ENCODE measurements at places on chromosomes 5 and 9.

GRCh38 chr5:97182571-97183099 lies 412 bp downstream of the RIOK2 start:
- DNase-seq, result no peak

GRCh38 chr9:38038307-38039089 lies 30.5 kb downstream of the SHB start:
- no peak for DNase-seq

DNA sequence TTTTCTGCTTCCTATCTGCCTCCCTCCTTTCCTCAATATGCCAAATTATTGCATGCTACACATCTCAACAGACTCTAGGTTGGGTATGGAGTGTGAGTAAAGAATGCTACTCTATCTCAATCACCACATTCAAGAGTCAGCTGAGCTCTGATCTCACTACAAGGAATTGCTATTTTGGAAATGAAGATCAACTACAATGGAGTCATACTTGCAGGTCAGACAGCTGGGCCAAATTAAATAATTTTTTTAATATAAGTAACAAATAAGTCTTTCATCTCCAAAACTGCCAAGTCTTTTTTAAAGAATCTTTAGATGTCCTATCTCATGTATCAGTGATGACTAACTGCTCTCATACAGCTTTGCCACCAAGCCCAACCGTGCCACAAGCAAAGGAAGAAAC lies 64.0 kb downstream of the DEPDC1B start:
- DNase-seq, result no peak

DNA sequence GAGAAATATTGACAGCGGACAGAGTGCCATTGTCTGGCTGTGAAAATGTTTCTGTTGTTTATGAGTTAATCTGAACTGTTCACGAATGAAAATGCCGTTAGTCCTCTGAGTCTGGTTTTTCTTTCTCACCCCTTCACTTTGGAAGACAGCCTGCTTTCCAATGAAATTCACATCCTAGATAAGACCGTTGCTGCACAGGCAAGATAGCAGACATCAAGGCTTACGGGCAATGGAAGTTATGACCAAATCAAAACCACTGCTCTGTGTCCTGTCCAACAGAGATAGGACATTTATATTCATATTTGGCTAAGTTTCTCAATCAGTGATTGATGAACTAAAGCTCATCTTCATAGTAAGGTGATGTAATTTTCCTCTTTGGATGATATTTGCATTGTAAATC lies 180.0 kb upstream of the DMAC1 start:
- DNase-seq, result no peak

DNA sequence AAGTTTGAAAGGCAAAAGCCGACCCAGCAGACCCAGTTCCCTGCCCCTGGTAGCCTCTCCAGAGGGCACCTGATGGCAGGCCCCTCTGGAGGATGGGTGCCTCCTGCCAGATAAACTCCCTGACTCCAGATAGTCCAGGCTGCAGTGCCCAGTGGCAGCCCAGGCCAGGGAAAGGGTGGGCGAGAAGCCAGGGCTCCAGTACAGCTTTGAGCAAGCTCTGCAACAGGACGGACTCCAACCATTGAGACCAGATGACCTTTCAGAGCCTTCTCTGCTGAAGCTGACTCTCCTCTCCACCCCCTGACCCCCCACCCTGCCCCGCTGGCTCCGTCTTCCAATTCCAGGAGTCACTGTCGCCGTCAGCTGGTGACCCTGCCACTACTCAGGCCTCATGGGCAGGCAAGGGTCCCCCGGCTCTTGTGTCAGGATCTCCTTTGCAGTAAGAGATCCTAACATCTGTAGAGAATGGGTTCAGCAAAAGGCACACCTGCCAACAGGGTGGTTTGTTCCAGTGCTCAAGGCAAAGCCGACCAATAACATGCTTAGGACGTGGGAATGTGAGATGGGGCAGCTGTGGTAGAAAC lies 15.5 kb upstream of the FCN1 start:
- DNase-seq, result no peak

- no peak for DNase-seq
These were observed 122.2 kb upstream of the GRAMD2B start for GRCh38 chr5:126301056-126301455.

DNA sequence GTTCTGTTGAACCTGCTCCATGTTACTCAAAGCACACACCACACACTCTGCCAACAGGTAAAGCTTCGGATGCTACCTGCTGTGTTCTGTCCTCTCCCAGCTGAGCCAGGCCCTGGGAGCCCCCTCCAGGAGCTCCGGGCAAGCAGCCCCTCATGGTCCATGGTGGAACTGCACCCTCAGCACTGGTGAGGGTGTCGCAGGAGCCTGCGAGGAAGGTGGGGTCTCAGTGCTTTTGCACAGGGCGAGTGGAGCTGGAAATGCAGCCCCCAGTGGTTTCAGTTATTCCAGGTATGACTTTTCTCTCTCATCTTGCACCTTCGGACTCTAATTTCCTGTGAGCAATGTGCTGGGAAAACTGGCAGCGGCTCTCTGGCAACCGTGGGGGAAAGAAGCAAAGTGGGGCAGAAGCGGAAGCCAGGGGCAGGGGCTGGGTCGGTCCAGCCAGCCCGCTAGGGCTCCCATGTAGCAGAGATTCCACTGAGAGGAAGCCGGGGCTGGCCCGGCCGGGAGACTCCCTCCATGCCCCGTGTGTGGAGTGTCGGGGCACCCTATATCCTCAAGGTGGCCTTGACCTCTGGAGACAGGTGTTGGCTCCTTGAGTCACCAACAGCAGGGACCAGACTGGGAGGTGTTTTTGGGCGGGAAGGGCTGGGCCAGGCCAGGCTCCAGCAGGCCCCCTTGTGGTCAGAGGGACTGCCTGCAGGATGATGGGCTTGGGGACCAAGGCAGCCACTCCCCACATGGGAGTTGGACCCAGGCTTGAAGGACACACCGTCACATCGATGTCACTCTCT lies 75.6 kb upstream of the PRSS3 start:
- DNase-seq, result peak; percentile 16

DNA sequence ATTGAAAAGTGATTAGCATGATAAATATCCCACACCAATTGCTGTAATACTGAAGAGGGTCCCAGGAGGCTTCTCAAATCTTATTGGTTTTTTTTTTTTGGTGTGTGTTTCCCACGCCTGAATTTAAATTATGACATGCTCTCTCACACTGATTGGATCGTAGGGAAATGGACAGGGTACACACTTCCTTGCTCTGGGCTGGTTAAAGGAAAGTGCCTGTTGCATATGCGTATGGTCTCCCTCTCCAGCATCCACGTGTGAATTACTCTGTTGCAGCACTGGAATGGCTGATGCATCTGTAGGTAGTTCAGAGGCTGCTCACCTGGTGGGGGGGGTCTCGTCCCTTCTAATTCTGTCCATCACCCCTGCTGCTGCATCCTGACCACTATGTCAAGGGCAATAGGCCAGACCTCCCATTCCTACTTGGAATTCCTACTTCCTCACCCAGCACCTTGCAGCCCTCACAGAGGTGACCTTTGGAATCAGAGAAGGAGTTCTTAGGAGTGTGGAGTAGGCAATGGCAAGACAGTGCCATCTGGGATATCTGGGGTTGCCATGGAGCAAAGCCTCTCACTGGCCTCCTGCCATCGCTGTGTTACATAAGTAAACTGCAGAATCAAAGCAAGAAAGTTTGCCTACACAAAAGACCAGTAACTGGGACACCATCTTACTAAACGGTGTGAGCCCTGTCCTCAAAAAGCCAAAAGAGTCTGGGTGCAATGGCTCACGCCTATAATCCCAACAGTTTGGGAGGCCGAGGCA lies 71.4 kb upstream of the FBXW11 start:
- DNase-seq, result peak; percentile 91

DNA sequence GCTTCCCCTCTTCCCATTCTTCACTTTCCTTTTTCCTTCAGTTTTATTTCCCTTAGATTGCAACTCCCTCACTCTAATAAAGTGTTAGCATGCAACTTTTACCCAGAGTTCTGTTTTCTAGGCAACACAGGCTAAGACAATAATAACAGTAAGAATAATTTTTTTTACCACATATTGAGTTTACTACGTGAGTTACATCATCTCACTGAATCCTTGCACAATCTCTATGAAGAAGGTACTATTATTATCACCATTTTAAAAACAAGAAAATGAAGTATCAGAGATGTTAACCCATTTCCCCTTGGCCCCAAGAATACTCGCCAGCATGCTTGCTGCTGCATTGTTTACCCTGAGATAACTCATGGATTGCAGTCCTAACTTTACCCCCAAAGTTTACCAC lies 53.7 kb upstream of the SMIM32 start:
- DNase-seq, result no peak

DNA sequence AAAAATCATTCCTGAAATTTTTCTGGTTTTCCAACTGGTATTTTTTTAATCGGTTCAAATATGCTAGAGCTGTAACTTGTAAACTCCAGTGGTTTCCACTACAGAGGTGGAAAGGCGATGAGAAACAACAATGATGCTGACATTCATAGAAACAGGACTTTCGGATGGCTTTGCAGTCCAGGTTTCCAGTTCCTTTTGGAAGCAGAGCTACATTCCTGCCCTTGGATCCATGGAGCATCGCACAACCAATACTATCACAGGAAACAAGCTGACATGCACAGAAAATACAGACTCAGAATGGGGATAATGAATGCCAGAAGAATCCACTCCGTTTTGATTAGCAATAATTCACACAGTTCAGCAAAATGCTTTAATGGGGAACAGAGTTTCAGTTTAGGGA lies 140.0 kb downstream of the EPB41L4A start:
- DNase-seq, result no peak

- DNase-seq, result peak; percentile 34
These were observed 118.8 kb downstream of the WNK2 start for GRCh38 chr9:93302586-93303257.

DNA sequence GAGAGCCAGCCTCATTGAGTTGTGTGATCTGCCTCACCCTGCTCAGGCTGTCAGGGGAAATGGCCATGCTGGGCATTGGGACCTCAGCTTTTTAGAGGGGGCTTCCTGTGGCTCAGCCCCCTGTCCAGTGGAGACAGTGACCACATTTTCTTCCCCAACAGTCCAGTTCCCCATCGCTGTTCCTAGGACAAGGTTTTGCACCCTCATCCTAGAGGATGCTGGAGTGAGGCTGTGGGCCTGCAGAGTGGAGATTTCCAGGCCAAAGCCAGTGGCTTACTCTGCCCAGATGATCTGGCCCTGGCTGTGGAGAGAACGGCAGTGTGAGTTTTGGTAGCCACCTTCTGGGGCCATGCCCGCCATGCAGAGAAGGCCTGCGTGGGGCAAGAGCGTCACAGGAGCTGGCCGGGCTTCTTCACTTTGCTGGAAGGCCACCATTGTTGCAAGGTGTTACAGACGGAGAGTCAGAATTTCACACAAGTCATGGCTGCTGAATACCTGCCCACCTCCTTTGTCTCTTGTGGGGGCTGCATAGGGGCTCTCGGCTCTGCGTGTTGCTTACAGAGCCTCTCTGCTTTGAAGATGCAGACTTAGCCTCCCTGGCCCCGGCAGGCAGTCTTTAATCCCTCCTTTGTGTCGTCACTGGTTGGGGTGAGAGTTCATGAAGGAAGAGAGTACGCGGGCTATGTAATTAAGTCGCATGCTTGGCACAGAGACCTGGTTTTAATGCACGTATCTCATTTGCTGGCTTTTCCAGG lies 35.2 kb upstream of the PITX1 start:
- DNase-seq, result no peak

DNA sequence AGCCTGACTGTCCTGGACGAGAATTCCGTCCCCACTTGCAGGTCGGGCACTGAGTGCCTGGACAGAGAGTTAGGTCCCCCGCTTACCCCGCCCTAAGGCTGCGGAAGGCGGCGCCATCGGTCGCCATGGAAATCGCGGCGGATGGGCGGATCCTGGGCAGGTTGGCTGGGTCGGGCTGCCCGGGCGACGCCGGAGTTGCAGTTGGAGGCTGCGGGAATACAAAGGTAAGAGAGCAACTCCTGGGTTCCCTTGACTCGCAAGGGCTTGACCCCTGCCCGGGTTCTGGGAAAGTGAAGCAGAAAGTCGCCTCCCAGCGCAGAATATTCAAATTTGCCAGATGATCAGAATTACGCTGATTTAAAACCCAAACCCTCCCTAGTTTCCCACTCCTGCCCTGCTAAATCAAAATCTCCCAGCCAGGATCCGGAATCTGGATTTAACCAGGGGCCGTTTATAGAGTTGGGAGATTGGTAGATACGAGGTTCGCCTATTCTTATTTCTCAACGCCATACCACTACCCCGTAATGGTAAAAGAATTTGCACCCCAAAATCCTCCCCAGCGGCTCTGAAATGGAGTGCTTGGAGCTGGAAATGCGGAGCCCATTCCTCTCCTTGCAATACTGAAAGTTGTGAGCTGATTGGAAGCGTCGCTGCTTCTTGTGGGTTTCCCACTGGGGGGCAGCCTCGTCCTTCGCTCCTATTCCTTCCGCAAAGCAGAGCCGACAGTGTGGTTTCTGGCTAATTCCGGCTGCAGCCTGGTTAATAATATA lies 156.4 kb upstream of the RASEF start:
- peak; percentile 65 for DNase-seq

DNA sequence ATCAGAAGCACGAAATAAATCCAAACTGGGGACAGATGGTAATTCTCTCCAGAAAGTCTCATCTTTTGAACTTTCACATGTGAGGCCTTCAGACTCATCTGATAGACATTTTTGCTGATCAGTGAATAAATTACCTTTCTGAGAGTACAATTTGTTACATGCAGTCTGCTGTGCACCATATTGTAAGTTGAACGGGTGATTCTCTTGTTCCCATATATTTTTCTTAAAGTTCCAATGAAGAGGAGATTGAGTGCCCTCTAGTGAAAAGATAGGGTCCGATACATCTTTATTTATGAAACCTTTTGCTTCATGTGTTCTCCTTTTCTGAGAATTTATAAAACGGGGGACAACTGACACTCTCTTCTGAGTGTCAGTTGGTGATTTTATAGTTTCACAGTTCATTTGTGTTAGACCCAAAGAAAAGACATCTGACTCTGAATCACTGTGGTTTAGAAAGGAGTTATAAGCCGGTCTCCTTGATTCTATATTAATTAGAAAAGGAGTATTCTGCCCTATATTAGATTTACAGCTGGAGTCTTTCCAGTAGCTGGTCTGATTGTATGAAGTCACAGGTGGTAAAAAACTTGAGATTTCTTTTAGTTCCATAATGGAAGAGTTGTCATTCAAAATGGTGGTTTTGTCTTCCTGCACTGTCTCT lies 30.4 kb downstream of the GNG10 start:
- peak; percentile 56 for DNase-seq

- DNase-seq, result no peak
These were observed 165.3 kb downstream of the SEC61B start for GRCh38 chr9:99387431-99387830.

GRCh38 chr9:123960965-123961364 lies 31.0 kb upstream of the DENND1A start:
- peak; percentile 16 for DNase-seq

GRCh38 chr5:66793049-66793448 lies 196.9 kb downstream of the MAST4 start:
- DNase-seq, result no peak

Data from cerebellar cortex (tissue), 1 donor.